Stimulated activated CD4-positive, alpha-beta T cell treated with anti-CD3 and anti-CD28 coated beads, Interleukin-4, amount 100 ng/mL, for 1 hour (primary cell): ENCODE measurements at places on chromosomes 5 and 9.
A peak's percentile ranks its signal among the peaks of the same experiment; 100 is the strongest.

GRCh38 chr5:142012792-142013388 lies at the start of gene GNPDA1:
GNPDA1 (minus strand) TSS chr5:142013027; CDS start chr5:142012035, 992 bp downstream.
- peak; percentile 68 for DNase-seq

DNA sequence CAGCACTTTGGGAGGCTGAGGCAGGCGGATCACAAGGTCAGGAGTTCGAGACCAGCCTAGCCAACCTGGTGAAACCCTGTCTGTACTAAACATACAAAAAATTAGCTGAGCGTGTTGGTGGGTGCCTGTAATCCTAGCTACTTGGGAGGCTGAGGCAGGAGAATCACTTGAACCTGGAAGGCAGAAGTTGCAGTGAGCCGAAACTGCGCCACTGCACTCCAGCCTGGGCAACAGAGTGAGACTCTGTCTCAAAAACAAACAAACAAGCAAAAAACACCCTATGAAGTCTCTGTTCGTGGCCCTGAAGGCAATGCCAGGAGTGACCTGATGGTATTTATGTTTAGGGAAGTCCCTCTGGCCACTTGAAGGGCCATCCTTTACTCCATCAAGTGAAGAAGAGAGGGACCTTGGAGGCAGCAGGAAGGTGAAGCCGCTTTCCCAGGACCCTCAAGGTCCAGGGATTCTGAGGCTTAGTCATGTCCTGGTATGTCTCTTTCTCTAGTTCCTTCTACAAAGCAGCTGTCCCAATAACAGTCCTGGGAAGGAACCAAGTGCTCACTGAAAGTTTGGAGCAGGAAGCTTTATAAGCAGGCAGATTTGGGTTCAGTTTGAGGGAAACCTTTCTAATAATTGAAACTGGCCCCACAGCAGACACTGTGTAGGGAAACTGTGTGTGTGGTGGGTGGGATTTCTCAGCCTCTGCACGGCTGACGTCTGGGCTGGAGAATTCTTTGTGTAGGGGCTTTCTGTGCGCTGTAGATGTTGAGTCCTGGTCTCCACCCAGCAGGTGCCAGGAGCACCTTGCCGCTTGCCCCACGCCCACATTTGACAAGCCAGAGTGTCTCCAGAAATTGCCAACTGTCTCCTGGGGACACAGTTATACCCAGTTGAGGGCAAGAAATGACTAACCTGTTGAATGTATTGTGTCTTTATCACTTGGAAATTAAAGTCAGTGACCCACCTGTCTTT lies 12.5 kb downstream of the PHF2 start:
- DNase-seq: no peak

DNA sequence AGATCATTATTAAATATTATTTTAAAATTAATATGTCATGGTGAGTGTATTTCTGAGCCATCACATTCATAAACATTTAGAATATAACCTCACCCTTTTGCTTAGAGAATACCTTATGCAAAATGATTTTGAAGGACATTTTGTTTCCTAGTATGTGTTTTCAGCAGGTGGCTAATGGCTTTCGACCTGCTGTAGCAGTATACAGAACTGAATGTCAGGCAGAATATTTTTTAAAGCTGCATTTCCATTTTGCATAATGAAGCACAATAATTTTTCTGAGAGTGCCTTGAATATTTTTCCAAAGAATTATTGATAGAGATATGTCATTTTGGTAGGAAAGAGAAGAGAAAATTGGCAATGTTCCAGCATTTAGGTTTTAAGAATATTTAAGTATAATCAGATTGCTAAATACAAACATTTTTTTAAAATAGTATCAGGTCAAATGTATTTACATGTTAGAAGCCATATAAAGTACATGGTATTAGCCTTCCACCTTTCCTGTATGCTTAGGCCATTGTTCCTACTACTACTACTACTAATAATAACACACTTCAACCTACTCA lies 42.3 kb downstream of the PAM start:
- DNase-seq: no peak

GRCh38 chr5:55701462-55702103 lies 10.5 kb downstream of the SLC38A9 start:
- DNase-seq: no peak

GRCh38 chr9:16217943-16218701 lies 652.3 kb downstream of the BNC2 start:
- no peak for DNase-seq

GRCh38 chr5:68482199-68482598 lies 266.6 kb downstream of the PIK3R1 start:
- DNase-seq: no peak

DNA sequence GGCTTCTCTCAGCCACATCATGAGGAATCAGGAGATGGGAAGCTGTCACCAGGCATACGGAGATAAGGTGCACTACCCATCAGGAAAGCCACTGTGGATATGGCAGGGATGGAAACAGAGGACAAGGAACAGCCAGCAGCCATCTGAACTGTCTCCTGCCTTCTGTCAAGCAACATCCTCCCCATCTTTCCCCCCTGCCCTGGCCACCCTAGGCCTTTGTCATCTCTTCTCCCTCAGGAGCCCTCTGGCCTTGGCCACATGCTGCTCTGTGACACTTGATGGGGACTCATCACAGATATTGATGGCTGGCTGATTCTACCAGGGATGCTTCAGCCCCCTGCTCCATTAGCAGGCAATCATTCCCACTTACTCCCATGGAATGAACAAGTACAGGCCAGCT lies 21.1 kb upstream of the MEIKIN start:
- no peak for DNase-seq

DNA sequence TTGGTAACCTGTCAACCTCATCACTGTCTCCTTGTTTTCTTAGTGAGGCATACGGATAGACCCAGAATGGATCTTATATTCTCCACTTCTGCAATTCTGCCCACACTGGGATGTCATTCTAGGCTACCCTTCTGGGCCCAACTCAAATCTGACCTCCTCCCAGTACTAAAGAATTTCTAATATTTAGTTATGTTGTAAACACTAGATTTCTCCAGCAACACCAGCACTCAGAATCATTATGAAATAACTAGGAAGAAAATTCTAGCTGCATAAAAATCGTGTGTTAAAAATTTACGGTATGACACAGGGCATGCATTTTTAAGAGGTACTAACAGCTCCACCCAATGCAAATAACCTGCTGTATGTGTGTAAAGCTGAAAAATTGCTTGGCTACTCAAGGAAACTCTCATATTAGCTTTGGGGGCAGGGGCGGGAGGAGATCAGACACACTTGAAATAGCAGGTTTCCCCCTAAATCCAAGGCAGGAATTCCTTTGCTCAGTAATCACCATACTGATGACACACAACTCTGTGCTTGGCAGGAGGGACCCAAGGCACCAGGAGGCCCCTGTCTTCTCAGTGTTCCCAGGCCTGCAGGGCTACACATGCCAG lies 27.3 kb downstream of the MACROH2A1 start:
- DNase-seq: no peak

GRCh38 chr9:15295761-15296405 lies 11.1 kb downstream of the TTC39B start:
- no peak for DNase-seq

DNA sequence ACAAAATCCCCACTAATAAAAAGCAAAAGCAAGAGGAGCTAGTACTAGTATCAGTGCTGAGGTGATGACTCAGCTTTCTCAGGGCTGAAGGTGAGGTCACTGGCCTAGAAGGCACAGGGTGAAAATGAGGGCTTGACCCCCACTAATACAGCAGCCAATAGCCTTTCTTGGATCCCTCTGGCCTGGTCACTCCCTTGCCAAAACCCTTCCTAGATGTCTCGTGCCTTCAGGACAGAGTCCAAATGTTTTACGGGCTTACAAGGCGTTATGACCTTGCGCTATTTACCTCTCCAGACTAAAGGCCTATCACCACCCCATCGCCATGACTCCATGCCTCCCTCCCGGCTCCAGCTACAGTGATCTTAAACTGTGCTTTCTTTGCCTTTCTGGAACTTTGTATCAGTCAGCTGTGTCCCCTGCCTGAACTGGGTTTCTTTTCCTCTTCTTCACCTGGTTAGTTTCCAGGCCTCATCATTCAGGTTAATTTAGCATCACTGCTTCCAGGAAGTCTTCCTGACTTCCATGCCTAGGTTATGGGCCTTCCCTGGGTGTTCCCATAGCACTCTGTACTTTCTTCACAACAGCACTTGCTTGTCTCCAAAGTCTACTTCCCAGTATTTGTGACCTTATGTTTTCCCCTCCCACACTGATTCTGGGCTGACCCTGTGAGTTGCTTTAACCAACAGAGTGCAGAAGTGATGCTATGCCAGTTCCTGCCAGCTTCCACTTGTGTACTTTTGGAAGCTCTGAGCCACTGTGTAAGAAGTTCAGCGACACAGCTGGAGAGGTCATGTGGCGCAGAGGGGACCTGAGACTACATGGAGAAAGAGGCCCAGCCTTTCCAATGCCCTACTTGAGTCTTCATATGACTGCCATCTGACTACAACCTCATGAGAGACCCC lies 4.2 kb upstream of the DELE1 start:
- DNase-seq: no peak

DNA sequence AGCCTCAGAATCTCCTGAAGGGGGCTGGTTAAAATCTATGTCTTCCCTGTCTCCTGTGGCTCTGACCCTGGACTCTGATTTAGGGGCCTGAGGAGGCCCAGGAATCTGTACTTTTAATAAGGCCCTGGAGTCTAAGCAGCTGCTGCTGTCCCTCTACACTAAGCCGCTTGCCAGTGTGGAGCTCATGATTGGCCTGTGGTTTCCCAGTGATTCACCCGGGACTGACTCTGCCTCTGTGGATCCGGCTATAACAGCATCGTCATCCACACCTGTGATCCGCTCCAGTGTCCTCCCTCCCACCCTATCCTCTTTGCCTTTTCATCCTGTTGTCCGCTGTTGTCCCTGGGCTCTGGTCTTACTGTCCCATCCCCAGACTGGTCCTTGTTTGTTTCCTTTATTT lies 3.7 kb downstream of the SLC31A2 start:
- no peak for DNase-seq
